Fibroblast of lung (primary cell): ENCODE measurements at places on chromosomes 11 and 22. TPM values are rescaled to one million over a fixed set of nuclear protein-coding genes. Genes with fewer than 3 reads are reported as not detected.

GRCh38 chr11:45484326-45484883 lies 181.0 kb downstream of the CHST1 start:
- H3K27ac ChIP-seq, result no peak overlapping the region
- no peak for DNase-seq
- no peaks in the 10 kb centered on the region for H3K27me3 ChIP-seq
- H3K4me3 ChIP-seq, result no peak overlapping the region
- no peaks in the 10 kb centered on the region for H3K4me1 ChIP-seq

DNA sequence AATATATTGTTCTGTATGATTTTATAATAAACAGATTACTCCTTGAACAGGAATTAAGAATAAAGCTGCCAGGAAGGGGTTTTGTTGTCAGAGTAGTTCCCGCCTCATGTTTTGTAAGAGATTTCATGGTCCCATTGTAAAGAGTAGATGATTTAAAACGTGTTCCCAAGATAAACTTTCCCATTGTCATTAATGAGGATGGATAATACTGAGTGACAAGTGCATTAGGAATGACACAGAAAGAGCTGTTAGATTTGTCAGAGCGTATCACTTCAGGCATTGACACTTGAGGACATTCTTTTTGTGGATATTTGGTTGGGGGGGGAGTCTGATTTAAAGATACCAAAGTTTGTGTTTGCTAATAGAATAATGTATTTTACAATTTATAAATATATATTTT lies 147.0 kb downstream of the PAX6 start:
- no peaks in the 10 kb centered on the region for H3K4me1 ChIP-seq
- no peak for DNase-seq
- no peaks in the 10 kb centered on the region for H3K36me3 ChIP-seq

DNA sequence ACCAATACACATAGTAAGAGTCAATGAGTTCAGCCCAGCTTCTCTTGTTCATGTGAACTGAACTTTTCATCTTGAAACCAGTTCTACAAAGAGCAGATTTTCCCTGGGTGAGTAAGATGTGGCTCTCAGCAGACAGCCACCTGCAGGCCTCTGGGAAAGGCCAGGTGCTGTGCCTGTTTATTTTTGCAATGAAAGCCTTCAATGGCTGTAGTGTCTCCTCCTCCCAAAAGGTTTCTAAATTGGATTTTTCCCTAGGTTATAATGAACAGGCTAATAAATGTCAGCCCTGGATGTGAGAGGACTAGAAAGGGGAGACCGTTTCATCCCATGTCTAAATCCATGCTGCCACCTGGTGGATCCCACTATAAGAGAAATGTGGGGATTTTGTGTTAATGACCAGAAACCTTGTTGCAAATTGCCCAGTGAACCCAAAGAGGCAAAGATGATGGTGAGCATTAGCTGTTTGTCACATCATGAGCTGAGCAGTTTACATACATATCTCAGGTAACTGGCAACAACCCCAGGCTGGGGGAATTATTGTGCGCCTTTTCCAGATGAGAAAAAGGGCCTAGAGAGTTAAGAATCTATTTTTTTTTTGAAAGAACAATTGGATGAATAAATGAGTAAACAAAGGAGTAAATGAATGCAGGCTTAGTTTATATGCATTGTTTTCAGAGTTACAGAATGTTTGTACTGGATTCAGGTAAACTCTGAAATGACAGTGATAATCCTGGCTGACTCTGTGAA lies 12.7 kb downstream of the C11orf91 start:
- H3K27ac ChIP-seq, result no peak overlapping the region
- no peaks in the 10 kb centered on the region for H3K36me3 ChIP-seq
- H3K4me3 ChIP-seq, result no peak overlapping the region

DNA sequence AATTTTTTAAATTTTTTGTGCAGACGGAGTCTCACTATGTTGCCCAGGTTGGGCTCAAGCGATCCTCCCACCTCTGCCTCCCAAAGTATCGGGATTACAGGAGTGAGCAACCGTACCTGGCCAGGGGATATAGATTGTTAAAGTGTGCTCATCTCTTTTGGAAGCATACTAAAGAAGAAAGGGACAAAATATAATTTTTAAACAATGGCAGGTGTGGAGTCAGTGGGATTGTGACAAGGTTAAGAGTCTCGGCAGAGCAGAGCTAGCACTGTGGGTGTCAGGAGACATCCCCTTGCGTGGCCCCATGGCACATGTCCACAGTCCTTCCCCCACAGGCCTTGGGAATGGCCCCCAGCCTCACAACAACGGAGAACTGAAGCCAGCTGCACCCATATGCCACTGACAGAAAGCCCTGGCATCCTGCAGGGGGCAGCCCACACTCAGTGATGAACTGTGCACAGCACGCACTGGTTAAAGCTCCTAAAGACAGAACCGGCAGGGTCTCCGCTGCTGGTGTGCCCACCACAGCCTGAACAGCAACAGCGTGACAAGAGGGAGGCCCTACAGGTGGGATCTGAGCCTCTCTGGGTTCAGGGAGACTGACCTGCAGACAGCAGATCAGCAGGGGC lies 29.9 kb downstream of the SERPIND1 start:
- H3K4me3 ChIP-seq, result no peak overlapping the region
- DNase-seq, result peak; percentile 11
- H3K36me3 ChIP-seq, result peaks cover 23% of the 10 kb centered on the region

The CASP12 gene
- total RNA-seq, result 0.17 and 0.26 TPM in 2 replicates

The PATE3 gene
- total RNA-seq, result not detected in 2 replicates
